ENCODE measurements at places on chromosomes 1 and 21.

GRCh38 chr1:93653656-93654055, 28.0 kb downstream of the BCAR3 start:
- no peak for DNase-seq

- no peak for DNase-seq
Measured at GRCh38 chr1:47710329-47711071, 272.7 kb downstream of the FOXD2 start.

GRCh38 chr1:162137179-162137960, 67.9 kb downstream of the NOS1AP start:
- DNase-seq = no peak

- DNase-seq = no peak
Measured at GRCh38 chr21:28523367-28523766, 469.3 kb downstream of the LTN1 start.

GRCh38 chr1:36159614-36160387, 3.8 kb downstream of the MAP7D1 start:
- no peak for DNase-seq

- DNase-seq = no peak
Measured at GRCh38 chr1:185091480-185091879, 46.1 kb downstream of the RNF2 start.
